ENCODE measurements at places on chromosomes 6 and 20. TPM values are rescaled to one million over a fixed set of nuclear protein-coding genes. Genes with fewer than 3 reads are reported as not detected.

The DTD1 gene
- 14.6 TPM for total RNA-seq

The TAGAP gene
- 56.9 TPM for total RNA-seq

The TRAPPC3L gene
- total RNA-seq: not detected

The FARS2 gene
- total RNA-seq: 13.6 TPM

The NRM gene
- 2.4 TPM for total RNA-seq

DNA sequence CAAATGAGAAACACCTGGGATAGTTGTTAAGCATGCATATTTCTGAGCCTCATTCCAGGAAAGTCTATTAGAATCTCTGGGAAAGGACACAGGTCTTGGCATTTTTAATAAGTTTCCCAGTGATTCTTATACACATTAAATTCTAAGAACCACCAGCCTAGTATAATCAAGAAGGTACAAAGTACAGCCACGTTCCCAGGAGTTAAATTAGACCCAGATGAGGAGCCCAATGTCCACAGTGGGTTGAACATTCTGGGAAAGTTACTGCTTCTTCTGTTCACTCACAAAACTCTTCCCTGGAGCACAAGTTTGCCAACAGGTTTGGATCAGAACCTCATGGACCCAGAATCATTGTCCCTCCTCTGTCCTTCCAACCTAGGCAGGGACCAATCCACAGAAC is 90.4 kb downstream of the RCAN2 start:
- no peak for DNase-seq

DNA sequence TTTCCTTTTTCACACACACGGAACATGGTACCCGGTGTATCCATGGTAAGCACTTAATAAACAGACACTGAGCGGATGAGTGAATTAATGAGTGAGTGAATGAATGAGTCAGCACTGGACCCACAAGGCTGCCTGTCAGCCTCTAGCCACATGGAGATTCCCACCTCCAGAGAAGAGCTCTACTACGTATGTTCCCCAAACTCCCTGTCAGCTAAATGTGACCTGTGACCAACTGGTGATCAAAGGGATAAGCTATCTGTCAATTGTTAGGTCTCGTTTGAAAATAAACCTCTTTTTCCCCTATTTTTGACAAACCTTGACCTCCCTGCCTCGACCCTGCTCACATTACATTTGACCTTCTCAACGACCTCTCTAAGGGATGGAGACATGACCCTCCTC is 24.5 kb upstream of the TAF8 start:
- DNase-seq: no peak

DNA sequence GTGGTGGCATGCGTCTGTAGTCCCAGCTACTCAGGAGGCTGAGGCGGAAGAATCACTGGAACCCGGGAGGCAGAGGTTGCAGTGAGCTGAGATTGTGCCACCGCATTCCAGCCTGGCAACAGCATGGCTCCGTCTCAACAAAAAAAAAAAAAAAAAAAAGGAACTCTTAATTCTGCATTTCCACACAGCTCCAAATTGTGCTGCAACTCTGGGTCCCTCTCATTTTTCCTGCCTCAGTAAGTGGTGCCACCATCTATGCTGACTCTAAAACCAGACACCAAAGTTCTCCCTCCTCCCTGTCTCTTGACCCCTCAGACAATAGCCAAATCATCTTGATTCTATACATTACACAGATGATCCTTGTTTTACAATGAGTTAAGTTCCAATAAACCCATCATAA is 133.9 kb downstream of the BTBD9 start:
- no peak for DNase-seq

DNA sequence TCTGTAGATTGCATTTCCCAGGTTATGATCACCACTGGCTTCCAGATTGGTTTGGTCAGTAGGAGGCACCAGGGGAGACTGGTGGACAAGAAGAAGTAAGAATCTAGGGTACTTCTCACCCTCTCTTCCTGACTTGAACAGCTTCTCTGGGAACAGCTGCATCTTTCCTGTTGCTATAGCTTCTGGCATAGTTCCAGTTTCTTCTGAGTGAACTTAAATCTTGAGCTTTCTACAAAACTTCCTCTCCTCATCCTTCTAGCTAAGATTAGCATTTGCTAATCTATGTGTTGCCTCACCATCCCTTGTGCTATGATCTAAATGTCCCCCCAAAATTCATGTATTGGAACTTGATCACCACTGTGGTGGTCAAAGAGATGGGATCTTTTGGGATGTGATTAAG is 724.6 kb downstream of the UTRN start:
- no peak for DNase-seq

DNA sequence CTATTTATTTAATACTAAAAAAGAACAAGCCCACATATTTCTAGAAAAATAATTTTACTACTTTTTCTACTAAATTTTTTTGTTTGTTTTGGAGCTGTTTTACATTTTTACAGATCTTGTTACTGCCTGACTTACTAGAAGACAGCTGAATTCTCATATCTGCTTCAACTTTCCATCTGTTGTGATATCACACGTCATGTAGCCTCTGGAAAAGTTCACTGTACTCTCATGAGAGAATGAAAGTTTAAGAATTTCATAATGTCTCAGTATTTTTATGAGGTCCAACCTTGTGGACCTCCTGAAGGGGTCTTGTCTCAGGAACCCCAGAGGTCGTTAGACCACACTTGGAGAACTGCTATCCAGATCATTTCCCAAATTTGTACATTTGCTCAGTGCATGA is 81.7 kb upstream of the MTHFD1L start:
- no peak for DNase-seq

- no peak for DNase-seq
Measured at GRCh38 chr6:113350461-113350860, 506.7 kb upstream of the MARCKS start.

GRCh38 chr20:62792182-62792939 is 3.9 kb upstream of the MRGBP start:
- no peak for DNase-seq

DNA sequence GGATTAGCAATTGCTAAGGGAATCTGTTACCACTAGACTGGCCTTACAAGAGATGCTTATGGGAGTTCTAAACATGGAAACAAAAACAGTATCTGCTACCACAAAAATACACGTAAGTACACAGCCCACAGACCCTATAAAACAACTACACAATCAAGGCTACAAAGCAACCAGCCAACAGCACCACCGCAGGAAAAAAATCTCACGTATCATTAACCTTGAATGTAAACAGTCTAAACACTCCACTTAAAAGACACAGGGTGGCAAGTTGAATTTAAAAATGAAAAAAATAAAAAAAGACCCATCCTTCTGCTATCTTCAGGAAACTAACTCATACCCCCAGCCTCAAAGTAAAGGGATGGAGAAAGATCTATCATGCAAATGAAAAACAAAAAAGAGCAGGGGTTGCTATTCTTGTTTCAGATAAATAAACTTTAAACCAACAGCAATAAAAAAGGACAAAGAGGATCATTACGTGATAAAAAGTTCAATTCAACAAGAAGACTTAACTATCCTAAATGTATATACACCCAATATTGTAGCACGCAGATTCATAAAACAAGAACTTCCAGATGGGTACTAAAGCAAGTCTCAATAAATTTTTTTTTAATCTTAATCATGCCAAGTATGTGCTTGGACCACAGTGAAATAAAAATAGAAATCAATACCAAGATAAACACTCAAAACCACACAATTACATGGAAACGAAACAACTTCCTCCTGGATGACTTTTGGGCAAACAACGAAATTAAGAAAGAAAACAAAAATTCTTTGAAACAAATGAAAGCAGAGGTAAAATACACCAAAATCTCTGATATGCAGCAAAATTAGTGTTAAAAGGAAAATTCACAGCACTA is 52.3 kb downstream of the RNGTT start:
- DNase-seq: no peak

DNA sequence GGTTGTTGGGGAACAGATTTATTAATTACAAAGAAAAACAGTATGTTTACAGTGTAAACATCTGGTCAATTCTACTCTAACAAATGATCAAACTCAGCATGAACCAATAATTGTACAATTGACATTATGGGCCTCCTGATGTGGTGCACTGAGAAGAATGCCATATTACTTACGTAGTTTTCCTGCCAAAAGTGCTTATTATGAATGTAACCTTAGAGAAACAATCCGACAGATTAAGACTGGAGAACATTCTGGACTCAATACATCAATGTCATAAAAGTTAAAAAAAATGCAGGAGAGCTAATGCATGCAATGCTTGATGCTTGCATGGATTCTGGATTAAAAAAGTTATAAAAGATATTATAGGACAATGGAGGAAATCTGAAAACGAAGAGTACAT is 69.0 kb downstream of the LYRM4 start:
- no peak for DNase-seq
